ENCODE measurements at places on chromosomes 5 and 9. TPM values are rescaled to one million over a fixed set of nuclear protein-coding genes. Genes with fewer than 3 reads are reported as not detected.
A peak's percentile ranks its signal among the peaks of the same experiment; 100 is the strongest.

DNA sequence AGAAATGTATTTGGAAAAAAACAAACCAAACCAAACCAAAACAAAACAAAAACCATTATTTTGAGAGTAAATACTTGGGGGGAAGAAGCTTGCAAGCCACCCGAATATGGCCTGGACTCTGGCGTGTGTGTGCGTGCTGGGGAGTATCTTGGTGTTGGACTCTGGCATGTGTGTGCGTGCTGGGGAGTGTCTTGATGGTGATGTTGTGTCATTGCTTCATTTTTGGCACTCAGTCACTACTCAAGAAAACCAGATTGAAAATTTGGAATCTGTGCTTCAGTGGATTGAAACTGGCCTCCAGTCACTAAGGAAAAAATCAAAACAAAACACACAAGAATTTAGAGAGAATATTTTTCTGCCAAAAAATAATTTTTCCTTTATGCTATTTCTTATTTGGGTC is 76.1 kb downstream of the ARRDC3 start:
- DNase-seq, result peak; percentile 36

GRCh38 chr9:21993893-21994555 is at the start of gene CDKN2A:
Gene CDKN2A, minus strand, starts transcription at chr9:21994392.
- DNase-seq, result peak; percentile 31

The TTC39B gene
- total RNA-seq, result 9.7 TPM

The ADRB2 gene
- 3.4 TPM for total RNA-seq

DNA sequence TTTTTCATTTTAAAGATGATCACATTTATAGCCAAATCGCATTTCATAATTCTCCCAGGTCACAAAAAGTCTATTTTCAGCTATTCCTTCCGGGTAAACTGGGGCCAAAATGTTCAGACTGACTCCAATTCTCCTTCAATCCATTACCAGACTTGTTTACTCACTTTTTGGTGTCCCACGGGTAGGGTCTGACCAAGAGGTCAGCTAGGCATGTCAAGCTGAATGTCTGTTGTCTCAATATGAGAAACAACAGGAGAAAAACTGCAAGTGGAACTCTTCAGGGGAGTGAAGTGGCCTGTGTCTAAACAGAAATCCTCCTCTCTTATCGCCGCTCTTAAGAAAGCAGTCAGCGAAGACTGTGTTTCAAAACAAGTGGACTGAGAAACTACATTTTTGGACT is 171.3 kb downstream of the APBA1 start:
- DNase-seq, result no peak

Measured in IMR-90 (cell line).